Heart right ventricle (tissue), 16 donors: ENCODE measurements at places on chromosomes 4 and X. TPM values are rescaled to one million over a fixed set of nuclear protein-coding genes. Genes with fewer than 3 reads are reported as not detected.

DNA sequence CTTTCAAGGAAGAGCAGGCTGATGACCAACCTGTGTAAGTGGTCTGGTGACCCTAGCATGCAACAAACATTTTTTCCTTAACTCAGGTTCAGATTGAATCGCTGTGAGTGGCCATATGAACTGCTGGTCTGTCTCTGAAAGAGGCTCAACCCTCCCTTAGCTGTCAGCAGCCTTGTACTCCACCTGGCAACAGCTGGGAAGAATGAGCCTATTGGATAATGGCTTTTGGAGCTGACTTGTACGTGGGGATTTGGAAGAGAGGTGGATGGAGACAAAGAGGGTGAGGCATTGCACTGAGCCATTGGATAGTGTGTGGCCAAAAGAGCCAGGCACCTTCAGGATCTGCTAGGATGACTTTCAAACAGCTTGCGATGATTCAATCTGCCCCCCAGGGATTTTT, 35.7 kb upstream of the BMP15 start:
- H3K4me1 ChIP-seq, result no peaks in the 10 kb centered on the region
- H3K27ac ChIP-seq, result no peak overlapping the region
- no peak for DNase-seq
- H3K27me3 ChIP-seq, result no peaks in the 10 kb centered on the region
- H3K36me3 ChIP-seq, result no peaks in the 10 kb centered on the region

GRCh38 chr4:127370604-127371003, 262.2 kb upstream of the INTU start:
- peak; percentile 14 for DNase-seq
- no peaks in the 10 kb centered on the region for H3K4me1 ChIP-seq
- H3K4me3 ChIP-seq, result no peak overlapping the region
- no peaks in the 10 kb centered on the region for H3K36me3 ChIP-seq

The EGF gene
- 10.2 TPM for total RNA-seq

GRCh38 chr4:182968917-182969650, 51.9 kb upstream of the DCTD start:
- H3K27me3 ChIP-seq, result peaks cover 12% of the 10 kb centered on the region
- H3K4me3 ChIP-seq, result no peak overlapping the region
- no peaks in the 10 kb centered on the region for H3K4me1 ChIP-seq
- no peaks in the 10 kb centered on the region for H3K36me3 ChIP-seq
- H3K27ac ChIP-seq, result no peak overlapping the region

The GPC3 gene
- 3.2 TPM for total RNA-seq

DNA sequence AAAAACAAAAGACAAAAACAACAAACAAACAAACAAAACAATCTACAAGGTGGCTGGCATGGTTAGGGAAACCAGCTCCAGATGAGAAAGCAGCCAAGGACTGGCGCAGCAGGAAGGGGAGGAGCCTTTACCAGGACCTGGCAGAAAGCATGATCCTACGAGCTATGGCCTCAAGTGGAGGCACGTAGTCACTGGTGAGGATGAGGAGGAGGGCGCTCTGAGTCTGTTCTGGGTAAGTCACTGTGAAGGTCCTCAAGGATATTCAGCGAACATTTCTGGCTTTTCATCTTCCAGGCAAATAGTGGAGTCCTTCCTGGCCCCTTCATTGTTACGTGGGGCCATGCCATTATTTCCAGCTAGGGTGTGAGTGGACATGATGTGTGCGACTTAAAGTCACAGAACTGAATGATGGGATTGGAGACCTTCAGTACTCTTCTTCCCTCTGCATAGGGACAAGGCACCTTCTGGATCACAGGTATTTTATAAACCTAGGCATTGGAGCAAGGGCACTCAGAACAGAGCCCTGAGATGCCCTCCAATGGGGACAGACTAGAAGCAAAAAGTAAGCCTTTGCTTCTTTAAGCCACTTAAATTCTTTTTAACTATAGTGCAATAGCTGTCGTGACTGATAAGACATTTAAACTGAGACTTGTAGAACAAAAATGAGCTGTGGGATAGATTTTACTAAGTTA, 771.3 kb downstream of the RAB28 start:
- no peaks in the 10 kb centered on the region for H3K4me1 ChIP-seq
- H3K4me3 ChIP-seq, result no peak overlapping the region
- no peaks in the 10 kb centered on the region for H3K36me3 ChIP-seq
- H3K27me3 ChIP-seq, result no peaks in the 10 kb centered on the region
- H3K27ac ChIP-seq, result no peak overlapping the region

The BGN gene
- 78.1 TPM for total RNA-seq

- no peak overlapping the region for H3K4me3 ChIP-seq
- H3K27me3 ChIP-seq, result no peaks in the 10 kb centered on the region
- no peak overlapping the region for H3K27ac ChIP-seq
- no peak for DNase-seq
- H3K4me1 ChIP-seq, result no peaks in the 10 kb centered on the region
Observed at GRCh38 chr4:172584816-172585215, 583.8 kb upstream of the GALNT7 start.

GRCh38 chr4:140247237-140247636, 93.3 kb upstream of the MAML3 start:
- no peaks in the 10 kb centered on the region for H3K27me3 ChIP-seq
- DNase-seq, result no peak

DNA sequence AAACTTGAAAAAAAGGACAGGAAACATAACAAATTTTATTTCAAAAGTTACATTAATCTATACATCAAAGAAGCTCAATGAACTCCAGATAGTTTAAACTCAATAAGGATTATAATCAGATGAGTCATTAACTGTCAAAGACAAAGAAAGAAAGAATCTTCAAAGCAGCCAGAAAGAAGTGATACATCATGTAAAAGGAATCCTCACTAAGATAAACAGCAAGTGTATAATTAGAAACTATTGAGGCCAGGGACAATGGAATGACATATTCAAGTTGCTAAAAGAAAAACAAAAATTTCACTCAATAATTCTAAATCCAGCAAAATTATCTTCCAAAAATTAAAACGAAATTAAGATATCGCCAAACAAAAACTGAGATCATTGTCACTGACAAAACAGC, 161.6 kb upstream of the NWD2 start:
- no peak overlapping the region for H3K27ac ChIP-seq
- no peak overlapping the region for H3K4me3 ChIP-seq
- no peaks in the 10 kb centered on the region for H3K36me3 ChIP-seq
- H3K4me1 ChIP-seq, result no peaks in the 10 kb centered on the region
